ENCODE measurements at places on chromosomes 7 and 10.

- DNase-seq = no peak
Measured at GRCh38 chr7:46296526-46296925, 375.5 kb upstream of the IGFBP3 start.

DNA sequence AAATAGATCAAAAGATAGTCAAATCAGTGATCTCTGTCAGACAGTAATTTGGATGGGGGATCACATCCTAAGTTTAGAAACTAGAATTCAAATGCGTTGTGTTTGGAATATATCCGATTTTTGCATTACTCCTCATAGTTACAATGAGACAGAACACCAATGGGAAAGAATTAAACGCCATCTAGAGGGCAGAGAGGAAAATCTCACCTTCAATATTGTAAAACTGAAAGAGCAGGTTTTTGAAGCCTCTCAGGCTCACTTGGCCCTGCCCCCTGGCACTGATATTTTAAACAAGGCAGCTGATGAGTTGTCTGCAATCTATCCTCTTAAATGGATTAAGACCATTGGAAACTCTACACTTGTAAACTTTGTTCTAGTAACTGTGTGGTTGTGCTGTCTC, 17.7 kb downstream of the FRG2B start:
- no peak for DNase-seq

DNA sequence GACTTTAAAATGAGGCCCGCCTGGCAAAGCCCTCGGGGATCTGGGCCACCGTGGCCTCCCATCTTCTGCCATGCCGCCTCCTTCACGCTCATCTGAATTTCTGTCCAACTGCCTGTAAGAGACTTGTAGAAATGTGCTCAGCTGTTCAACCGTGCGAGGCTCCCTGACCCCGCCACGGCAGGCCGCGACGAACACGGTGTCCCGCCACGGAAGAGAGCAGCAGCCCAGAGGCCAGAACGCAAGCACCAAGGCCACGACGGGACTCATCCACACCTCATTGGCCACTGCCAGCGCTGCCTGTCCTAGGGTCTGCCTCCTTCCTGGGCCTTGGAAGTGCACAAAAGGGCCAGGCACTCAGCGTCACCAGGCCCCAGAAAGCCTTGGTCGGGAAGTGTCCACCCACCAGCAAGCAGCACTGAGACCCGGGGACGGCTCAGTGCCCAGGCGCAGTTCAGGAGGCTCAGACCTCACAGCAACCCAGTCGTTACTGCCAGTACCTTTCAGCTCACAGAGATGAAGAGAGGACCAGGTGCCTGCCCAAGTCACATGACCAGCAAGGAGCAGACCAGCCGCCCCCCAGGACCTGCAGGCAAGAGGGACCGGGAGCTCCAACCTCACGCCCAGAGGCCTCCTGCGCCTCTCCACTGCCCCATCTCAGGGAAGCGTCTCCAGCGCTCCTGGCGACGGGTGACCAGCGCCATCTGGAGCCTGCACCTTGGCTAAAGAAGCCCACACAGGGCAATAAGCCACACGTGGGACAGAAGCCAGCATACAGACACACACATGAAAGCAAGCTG, 85.9 kb downstream of the MAD1L1 start:
- DNase-seq = no peak

DNA sequence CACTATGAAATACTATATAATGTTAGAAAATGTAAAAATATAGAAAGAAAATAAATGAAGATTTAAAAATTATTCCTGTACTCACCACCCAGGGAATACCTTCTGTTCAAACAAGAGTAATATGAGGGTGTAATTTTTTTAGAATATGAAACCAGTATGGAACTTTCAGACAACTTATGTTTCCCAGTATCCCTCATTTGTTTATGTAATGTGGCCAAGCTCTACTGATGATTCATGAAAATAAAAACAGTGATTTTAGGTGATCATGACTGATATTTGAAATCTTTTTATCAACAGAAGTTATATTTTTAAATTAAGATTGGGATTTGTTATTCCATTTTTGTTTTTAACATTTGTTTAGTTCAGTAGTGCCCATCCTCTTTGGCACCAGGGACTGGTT, 18.8 kb downstream of the SLK start:
- no peak for DNase-seq

- DNase-seq = no peak
Measured at GRCh38 chr7:92295391-92295790, 49.6 kb downstream of the ANKIB1 start.

GRCh38 chr7:43278088-43278644, 165.7 kb downstream of the HECW1 start:
- DNase-seq = no peak

- DNase-seq = no peak
Measured at GRCh38 chr10:30111340-30112022, 52.1 kb upstream of the JCAD start.

DNA sequence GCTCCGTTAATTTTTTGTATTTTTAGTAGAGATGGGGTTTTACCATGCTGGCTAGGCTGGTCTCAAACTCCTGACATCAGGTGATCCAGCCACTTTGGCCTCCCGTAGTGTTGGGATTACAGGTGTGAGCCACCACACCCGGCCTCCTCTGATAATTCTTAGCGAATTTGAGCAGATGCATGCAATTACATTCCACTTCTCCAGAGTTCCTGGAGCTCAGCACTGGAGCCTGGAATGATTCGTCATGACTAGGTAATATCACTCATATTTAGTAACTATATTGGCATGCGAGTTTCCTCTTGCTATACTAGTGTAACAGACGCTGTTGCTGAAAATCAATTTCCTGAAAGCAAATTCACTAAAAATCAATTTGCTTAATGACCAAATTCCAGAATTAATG, 86.8 kb downstream of the MKX start:
- no peak for DNase-seq

- no peak for DNase-seq
Measured at GRCh38 chr10:36446881-36447280, 678.5 kb upstream of the ANKRD30A start.

Measured in stimulated activated CD8-positive, alpha-beta memory T cell treated with anti-CD3 and anti-CD28 coated beads, Interleukin-15, amount 100 ng/mL, for 24 hours (primary cell).